ENCODE measurements at places on chromosomes 13 and 19.

DNA sequence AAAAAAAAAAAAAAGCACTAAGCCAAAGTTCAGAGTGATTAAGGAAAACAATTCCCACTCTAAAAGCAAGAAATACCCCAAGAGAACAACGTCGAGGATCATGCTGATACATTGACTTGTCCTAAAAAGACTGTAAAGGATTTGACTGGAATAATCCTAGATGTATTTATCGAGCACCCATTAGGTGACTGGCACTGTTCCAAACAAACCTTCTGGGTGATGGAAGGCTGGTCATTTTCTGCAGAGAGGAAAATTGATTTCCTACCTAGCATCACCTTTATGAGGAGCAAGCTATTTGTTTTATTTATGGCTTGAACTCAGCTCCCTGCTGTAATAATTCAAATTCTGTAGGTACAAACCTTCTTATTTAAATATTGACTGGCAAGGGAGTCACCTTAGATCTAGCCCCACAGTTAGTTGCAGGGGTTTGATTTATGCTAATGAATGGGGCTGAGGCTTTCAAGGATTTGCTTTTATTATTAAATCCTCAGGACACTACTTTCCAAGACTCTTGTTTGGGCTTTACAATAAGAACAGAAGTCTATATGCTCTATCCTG is 471.0 kb downstream of the OLFM4 start:
- no peak for DNase-seq

- DNase-seq, result no peak
Measured at GRCh38 chr19:41372501-41372900, 3.8 kb upstream of the TMEM91 start.

DNA sequence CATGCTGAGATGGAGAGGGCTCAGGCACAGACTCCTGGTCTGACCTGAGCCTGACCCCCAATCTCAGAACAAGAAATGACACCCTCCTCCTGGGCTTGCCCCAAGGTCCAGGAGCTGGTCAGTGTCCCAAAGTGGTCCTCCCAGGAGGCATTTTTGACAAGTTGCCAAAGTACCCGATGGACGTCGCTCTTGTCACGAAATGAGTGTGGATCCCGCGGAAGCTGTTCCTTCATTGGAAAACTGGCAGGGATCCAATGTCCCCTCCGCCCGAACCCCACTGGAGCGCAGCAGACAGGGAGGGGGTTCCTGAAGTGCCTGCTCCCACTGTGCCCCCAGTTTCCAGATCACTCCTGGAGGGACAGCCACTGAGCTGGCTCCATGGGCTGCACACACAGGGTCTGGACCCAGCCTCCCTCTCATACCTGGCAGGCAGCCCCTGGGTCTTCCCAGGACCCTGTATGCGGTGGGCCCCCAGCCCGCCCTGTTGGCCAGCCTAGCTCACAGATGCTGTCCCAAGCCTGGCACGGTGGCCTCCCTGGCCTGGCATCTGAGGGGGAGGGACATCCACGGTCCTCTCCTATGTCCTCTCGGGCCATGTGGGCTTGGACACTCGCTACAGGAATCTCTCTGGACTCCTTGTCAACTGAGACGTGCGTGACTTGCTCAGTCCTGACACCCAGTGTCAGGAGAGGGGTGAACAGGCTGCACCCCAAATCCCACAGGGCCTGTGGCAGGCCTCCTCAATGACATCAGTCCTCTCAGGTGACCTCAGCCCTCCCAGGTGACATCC is 12.8 kb upstream of the ZNF14 start:
- no peak for DNase-seq

GRCh38 chr19:45172611-45173208 is 5.3 kb downstream of the TRAPPC6A start:
- no peak for DNase-seq

- DNase-seq, result no peak
Measured at GRCh38 chr19:31770223-31770622, 421.0 kb upstream of the TSHZ3 start.

DNA sequence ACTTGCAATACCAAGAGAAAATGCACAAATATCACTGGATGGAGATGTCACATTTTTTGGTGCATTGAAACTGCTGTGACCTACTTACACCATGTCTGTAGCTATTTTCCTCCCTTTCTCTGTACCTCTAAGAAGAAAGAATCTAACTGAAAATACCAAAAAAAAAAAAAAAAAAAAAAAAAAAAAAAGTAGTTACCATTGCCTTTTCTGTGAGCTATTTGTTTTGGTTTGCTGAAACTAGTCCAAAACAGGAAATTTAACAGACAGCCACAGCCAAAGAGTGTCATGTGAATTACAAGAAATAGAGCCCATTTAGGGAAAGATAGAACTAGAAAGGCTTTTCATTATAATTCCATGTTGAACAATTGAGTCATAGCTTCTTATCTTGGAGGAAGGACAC is 37.3 kb downstream of the TNFSF13B start:
- DNase-seq, result no peak

GRCh38 chr13:61727767-61728166 is 312.1 kb upstream of the PCDH20 start:
- DNase-seq, result no peak

- DNase-seq, result no peak
Measured at GRCh38 chr19:42290523-42291434, 11.2 kb upstream of the PRR19 start.

- no peak for DNase-seq
Measured at GRCh38 chr13:68608147-68608546, 1378.0 kb upstream of the PCDH9 start.

- no peak for DNase-seq
Measured at GRCh38 chr13:23699271-23699670, 129.1 kb downstream of the TNFRSF19 start.

- no peak for DNase-seq
Measured at GRCh38 chr13:59494560-59494970, 669.2 kb downstream of the DIAPH3 start.

DNA sequence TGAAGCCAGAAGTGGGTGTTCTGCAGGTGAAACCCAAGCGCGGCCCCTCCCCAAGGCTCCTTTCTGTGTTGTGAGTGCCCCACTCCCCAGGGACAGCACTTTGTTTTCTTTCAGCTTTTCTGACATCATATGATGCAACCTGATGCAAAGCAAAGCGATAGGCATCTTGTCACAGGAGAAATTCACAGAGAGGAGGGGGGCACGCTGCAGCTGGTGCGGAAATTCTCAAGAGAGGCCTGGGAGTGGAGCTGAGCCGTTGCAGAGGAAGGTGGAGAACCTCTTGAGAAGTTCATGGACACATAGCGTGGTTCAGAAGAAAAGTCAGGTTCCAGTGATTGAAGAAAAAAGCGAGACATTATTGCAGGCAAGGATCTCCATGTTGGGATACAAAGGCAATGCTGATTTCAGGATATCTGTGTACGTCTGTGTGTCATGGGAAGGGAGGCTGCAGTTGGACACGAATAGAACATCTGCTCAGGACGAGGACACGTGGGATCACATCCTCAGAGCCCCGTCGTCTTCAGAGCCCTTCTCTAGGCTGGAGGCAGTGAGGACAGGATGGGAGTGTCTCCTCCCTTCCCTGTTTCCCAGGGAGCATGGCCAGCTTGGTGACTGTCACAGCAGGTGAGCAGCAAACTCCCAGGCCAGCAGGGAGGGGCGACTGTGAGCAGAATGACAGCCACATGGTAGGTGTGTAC is 79.2 kb downstream of the IRS2 start:
- DNase-seq, result no peak

- DNase-seq, result no peak
Measured at GRCh38 chr19:38721979-38722773, 22.1 kb downstream of the CAPN12 start.

GRCh38 chr13:75554464-75554863 is 4.9 kb downstream of the UCHL3 start:
- DNase-seq, result no peak

GRCh38 chr13:108621462-108621861 is 7.9 kb upstream of the MYO16 start:
- no peak for DNase-seq

GRCh38 chr19:1674293-1674679 is 21.9 kb upstream of the TCF3 start:
- no peak for DNase-seq

GRCh38 chr13:104691767-104692467 is 1625.7 kb upstream of the SLC10A2 start:
- no peak for DNase-seq

- DNase-seq, result peak; percentile 17
Measured at GRCh38 chr19:54231077-54231931, 8.5 kb upstream of the LILRB3 start.

GRCh38 chr19:6766357-6767080 is 716 bp downstream of the SH2D3A start:
- DNase-seq, result no peak

GRCh38 chr13:33092073-33092987 is 76.1 kb downstream of the KL start:
- no peak for DNase-seq

DNA sequence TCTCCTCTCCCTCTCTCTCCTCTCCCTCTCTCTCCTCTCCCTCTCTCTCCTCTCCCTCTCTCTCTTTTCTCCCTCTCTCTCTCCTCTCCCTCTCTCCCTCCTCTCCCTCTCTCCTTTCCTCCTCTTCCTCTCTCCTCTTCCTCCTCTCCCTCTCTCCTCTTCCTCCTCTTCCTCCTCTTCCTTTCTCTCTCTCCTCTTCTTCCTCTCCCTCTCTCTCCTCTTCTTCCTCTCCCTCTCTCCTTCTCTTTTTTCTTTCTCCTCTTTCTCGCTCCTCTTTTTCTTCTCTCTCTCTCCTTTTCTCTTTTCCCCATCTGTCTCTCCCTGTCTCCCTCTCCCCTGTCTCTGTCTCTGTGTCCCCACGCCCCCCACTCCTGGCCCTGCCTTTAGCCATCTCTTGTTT is 136.7 kb downstream of the GGACT start:
- DNase-seq, result no peak

DNA sequence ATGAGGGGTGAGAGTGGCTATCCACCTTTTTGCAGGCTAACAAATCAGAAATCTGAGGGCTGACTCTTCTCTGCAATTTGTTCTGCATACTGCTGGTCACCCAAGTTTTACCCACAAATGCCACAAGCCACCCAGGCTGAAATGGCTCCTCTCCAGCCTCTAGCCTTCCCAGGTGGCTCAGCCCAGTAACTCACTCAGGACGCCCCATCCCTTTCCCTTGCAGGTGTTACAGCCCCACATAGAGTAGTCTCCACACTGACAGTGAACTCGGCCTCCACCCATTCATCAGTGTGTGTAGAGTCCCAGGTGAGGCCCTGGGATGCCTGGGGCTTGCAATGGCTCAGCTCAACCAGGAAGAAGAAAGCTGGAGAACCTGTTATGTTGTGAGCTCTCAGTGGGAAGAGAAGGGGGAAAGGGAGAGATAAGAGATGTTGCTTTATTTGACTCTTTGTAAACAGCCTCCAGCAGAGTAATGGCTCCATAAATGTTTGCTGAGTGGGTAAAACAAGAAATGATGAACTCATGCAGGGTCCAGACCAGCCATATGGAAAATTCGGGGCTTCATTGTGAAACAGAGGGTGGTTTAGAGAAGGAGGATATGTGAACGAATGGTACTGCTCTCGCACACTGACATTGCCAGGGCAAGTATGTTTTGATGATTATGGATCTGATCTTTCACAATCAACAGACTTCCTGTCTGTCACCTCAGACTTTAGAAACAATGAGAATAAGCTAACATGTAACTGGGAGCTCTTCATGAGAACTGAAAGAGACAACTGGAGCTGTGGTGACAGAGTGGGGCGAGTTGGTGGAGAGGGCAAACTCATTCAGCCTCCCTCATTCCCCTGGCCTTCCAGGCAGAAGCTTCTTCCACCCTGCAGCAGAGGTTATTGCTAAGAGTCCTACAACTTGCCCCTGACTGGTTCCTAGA is 74.2 kb upstream of the RFC3 start:
- no peak for DNase-seq

DNA sequence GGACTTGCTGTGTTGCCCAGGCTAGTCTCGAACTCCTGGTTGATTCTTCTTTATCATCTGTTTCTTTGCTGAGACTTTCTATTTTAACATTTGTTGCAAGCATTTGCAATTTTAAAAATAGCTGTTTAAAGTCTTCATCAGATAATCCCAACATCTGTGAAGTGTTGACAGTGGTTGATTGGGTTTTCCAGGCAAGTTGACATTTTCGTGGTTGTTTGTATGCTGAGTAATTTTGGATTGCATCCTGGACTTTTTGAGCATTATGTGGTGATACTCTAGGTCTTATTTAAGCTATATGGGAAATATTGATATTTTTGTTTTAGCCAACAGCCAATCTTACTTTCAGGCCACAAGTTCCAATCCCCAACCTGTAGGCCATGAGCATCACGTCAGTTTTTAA is 25.1 kb downstream of the AP1M1 start:
- no peak for DNase-seq

DNA sequence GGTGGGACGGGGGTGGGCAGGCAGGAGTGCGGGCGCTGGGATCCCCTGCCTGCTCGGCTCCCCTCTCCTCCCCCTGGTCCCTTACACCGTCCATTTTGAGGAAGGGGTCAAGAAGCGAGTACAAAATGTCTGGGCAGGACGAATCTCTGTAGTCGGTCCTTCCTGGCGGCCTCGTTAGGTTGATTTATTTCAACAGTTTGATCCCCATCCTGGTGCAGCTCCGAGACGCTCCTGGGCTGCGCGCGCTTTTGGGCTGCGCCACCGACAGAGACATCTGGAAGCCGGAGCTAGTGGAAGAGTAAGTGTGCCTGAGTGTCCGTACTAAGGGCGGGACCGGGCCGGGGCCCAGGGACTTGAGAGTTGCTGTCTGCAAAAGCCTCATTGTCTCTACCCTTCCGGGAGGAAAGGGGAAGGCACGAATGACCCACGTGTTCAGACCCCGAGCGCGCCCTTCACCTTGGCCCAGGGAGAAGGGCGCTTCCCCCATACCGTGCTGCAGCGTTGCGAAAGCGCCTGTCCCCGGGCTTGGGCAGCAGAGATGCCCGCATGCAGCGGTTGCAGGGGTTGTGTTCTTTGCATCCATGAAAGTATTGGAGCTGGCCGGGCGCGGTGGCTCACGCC is 1.8 kb downstream of the ZNF114 start:
- DNase-seq, result peak; percentile 12

DNA sequence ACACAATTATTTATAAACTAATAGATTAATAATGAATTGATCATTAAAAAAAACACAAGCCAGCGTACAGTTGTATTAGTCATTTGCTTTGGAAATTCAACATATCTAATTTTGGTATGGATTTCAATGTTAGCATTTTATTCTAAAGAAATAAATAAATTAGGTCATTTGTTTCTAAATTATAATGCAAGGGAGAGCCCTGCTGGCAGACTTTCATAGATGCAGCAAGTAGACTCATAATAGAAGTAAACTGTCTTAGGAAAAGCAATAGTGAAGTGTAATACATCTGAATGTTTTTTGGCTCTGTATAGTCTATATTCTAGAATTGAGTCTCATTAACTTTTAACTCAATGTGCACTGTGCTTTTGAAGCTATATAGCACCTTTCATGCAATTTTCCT is 982.4 kb upstream of the MIR17HG start:
- DNase-seq, result no peak

GRCh38 chr19:778910-779653 is 18.2 kb upstream of the PTBP1 start:
- no peak for DNase-seq

DNA sequence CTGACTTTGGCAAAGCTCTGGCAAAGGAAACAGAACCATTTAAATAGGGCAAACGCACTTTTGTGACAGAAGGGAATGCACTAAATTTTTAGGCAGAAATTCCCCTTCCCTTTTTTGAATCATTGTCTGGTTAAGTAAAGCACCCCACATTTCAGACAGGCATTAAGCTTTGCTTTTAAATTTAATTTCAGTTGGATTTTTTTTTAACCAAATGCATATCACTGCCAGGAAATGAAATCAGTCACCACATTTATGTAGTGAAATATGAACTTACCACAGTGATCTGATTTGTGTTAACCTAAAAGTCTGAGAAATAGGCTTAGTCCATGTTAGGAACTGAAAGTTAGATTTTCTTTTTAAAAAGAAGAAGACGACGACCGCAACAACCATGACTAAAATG is 10.8 kb downstream of the GPR183 start:
- no peak for DNase-seq

Measured in hypothalamus (tissue), 51 donors.